ENCODE measurements at places on chromosomes 1 and 21.

- no peak for DNase-seq
Measured at GRCh38 chr1:53618500-53619366, 120.2 kb downstream of the GLIS1 start.

- no peak for DNase-seq
Measured at GRCh38 chr21:33308586-33309490, 15.9 kb upstream of the IFNAR1 start.

DNA sequence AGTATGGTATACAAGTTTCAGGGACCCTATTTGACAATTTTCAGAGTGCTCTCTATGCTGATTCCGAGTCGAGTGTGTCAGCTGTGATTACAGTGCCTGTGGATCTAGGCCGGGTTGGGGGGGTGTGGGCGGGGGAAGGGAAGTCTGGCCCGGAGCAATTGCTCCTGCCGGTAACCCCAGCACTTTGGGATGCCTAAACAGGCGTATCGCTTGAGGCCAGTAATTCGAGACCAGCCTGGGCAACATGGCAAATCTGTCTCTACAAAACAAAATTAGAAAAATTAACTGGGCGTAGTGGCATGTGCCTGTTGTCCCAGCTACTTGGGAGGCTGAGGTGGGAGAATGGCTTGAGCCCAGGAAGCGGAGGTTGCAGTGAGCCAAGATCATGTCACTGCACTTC is 1.6 kb upstream of the IL10RB start:
- no peak for DNase-seq

DNA sequence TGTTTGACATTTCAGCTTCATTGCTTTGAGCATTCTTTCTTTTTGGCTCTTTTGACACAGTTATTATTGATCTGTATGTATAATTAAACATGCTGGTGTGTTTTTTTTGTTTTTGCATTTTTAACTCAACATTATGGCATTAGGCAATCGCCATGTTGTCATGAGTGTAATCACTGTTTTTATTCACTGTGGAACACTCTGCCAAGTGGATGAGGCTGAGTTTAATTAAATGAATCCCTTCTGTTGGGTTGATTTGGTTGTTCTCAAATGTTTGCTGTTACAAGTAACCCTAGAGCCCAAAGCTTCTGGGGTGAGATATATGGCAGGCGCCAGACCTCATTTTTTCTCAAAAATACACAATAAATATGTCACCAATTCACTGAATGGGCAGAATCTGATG is 428.1 kb downstream of the MATN1 start:
- no peak for DNase-seq
